NCI-H187 (cell line): ENCODE measurements at places on chromosomes 6 and 20.

GRCh38 chr20:37680420-37680819 is 13.4 kb upstream of the CTNNBL1 start:
- no peak for DNase-seq

- DNase-seq, result no peak
Observed at GRCh38 chr6:166307082-166308032, 835 bp downstream of the PRR18 start.

DNA sequence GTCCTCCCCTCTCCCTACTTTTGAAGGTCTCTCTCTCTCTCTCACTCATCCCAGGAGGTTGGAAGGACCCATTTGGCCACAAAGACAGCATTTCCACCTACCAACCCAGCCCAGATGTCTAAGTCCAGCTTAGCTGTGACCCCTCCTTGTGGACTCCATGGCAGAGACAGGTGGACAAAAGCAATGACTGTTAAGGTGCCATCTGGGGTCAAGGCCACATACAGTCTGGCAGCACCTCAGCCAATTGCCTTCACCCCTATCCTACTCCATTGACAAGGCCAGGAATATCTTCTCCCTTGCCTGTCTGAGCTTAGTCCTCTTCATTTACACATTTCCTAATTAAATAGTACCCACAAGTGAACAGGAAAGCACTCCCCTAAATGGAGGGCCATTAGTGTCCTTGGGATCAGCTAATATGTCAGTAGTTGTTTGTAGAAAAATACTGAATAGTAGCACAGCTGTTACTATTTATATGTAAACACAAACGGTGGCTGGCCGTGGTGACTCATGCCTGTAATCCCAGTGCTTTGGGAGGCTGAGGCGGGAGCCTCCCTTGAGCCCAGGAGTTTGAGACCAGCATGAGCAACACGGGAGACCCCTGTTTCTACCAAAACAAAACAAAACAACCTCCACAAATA is 28.8 kb downstream of the GCM1 start:
- DNase-seq, result no peak

- no peak for DNase-seq
Observed at GRCh38 chr6:6251555-6252280, 68.7 kb downstream of the F13A1 start.

- DNase-seq, result no peak
Observed at GRCh38 chr20:17682889-17683198, 802 bp upstream of the RRBP1 start.

DNA sequence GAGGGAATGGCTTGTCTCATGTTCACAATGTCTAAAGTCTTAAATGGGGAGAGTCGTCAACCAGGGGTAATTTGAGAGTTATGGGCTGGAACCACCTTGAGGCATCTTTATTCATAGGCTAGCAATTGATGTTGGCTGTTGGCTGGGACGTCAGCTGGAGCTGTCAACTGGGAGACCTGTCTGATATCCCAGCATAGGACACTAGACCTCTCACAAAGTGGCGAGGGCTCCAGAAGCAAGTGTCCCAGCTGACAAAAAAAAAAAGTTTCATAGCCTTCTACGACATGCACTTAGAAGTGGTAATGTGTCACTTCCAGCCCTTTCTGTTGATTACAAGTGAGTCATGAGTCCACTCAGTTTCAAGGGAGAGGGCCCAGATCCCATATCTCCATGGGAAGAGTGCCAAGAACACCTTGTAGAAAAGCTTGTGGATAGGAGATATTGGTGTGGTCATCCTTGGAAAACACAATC is 278.0 kb downstream of the ESR1 start:
- DNase-seq, result no peak

GRCh38 chr6:36926708-36927513 is 27.6 kb upstream of the PI16 start:
- peak; percentile 81 for DNase-seq

- peak; percentile 68 for DNase-seq
Observed at GRCh38 chr6:37665304-37665703, 32.4 kb downstream of the MDGA1 start.

DNA sequence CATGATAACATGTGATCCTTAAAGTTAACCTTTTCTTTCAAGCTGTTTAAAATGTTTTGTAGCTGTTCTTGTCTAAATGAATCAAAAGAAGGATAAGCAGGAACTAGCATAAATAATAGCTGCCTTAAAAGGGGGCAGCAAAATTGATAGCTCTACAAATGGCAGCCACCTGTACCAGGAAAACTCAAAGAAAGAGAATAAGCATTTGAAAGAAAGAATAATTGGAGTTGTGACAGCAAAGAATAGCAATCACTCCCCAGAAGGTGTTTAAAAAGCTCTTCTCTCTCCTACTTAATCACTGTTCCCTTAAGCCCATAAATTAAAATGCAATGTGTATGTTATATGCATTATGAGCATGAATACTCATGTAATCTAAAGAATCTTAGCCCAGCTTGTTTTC is 114.6 kb downstream of the SIM1 start:
- DNase-seq, result no peak

DNA sequence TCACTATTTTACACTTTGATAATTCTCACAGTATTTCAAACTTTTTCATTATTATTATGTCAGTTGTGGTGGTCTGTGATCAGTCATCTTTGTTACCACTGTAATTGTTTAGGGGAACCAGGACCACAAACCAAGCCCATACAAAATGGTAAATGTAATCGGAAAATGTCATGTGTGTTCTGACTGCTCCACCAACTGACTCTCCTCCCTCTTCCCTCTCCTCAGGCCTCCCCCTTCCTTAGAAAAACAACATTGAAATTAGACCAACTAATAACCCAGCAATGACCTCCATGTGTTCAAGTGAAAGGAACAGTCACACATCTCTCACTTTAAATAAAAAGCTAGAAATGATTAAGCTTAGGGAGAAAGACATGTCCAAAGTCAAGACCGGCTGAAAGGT is 63.8 kb downstream of the GMDS start:
- DNase-seq, result no peak

DNA sequence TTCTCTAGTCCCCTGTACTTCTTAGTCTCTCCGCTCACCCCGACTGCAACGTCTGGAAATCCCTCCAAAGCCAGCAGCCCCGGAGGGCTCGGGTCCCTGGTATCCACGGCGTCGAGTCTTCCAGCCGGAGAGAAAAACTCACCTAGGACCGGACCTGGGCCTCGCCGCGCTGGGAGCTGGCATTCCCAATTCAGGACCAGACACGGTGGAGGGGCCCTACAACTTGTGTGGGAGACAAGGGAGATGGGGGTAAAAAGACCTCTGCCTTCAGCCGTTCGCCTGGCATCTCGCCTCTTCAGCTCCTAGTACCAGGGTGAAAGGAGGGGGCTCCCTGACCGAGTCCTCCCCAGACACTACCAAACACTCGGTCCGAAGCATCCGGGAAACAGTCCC is 64.3 kb downstream of the GPX5 start:
- no peak for DNase-seq

GRCh38 chr6:141248021-141248799 is 884.5 kb upstream of the GJE1 start:
- no peak for DNase-seq

- no peak for DNase-seq
Observed at GRCh38 chr6:168884050-168884645, 369.5 kb downstream of the THBS2 start.

GRCh38 chr6:45416700-45417099 is 39.0 kb upstream of the SUPT3H start:
- DNase-seq, result peak; percentile 41

DNA sequence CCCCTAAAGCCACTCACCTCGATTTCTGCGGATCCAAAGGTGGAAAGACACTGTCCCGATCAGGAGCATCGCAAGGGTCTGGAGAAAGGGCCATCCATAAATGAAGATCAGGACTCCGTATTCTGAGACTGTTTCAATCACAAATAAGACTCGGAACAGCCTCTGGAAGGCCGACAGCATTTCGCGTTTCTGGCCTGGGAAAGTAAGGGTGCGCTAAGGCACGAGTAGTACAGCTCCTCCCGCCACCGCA is 44.6 kb downstream of the DPPA5 start:
- no peak for DNase-seq

DNA sequence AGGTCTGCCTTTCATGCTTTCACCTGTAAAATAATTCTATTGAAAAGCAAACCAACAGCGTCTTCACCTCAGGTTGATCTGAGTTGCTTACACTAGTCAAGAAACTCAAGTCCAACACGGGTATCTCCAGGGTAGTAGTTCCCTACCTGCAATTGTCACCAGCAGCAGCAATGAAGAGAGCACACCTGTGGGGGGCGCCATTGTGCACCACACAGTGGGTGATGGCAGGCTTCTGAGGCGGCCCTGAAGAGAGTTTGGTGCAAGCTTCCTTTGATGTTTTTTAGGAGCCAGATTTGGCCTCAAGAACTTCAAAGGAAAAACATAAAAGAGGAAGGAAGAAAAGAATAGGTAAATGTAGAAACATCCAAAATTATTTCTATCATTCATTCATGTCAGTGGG is 45.1 kb downstream of the KIAA0319 start:
- DNase-seq, result no peak

GRCh38 chr6:149913540-149914240 is 9.2 kb downstream of the RAET1G start:
- no peak for DNase-seq

DNA sequence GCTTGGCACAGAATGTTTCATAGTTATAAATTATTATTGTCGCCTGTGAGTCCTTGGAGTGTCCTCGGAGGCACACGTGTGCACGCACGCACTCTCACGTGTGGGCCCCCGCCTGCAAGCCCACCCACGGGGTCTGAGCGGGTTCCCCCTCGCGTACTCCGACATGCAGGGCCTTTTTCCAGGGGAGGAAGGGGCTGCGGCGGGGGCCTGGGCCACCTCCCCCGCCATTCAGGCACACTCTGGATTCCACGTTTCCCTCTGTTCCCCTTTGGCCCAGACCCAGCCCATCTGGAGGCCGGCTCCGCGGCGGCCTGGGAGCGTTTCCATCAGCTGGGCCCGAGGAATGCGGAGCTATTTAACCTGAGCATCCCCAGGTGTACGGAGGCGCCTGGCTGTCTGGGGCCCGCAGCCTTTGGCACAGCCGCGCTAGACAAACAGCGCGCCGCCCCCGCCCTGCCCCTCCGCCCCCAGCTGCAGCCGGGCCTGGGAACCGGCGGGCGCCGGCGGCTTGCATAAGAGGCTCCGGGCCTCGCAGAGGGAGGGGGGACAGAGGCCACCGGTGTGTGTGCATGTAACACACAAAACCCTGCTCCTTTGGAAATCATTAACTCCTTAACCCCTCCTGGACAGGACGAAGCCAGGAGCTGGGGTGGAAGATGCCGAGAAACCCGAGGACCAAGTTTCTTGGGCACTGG is 3.3 kb downstream of the ID1 start:
- peak; percentile 94 for DNase-seq

GRCh38 chr20:55067158-55067825 is 591.9 kb downstream of the DOK5 start:
- DNase-seq, result no peak
